ENCODE measurements at places on chromosomes 4 and X.

DNA sequence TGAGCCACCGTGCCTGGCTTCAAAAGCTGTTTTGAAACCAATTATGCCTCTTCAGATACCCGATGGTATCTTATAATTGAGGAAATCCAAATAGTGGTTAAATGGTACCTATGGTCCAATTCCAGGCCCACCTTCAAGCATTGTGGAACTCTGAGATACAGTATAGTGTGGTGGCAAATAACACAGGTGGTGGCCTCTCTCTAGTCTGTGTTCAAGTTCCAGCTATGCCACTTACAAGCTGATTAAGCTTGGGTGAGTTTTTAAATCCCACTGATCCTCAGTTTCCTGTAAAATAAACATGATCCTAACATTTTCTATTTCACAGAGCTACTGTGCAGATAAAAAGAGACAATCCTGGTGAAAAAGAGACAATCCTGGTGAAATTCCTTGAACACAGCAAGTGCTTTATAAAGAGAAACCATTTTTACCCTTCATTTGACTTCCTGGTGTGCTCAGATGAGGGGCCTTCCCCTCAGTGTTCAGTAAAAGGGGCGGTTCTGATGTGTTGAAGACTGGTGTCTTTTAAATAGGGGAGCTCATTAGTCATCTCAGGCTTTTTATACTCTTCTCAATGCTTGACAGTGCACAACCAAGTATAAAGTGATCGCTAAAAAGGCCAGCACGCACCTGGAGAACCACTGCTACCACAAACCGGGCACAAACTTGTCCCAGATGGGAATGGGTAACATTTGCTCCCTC is 30.8 kb upstream of the CD40LG start:
- no peak for DNase-seq

GRCh38 chr4:49221209-49221608 is 235.1 kb downstream of the CWH43 start:
- no peak for DNase-seq

- no peak for DNase-seq
These were observed 35.7 kb upstream of the FAM241A start for GRCh38 chr4:112109360-112110058.

GRCh38 chr4:79598801-79599200 is 190.8 kb upstream of the GK2 start:
- no peak for DNase-seq

GRCh38 chr4:188414441-188414840 is 275.2 kb downstream of the TRIML1 start:
- DNase-seq, result no peak

GRCh38 chrX:153816831-153817690 is 13.3 kb downstream of the PDZD4 start:
- no peak for DNase-seq

All from iPS DF 19.7 (cell line).